ENCODE measurements at places on chromosomes 2 and 18.
A peak's percentile ranks its signal among the peaks of the same experiment; 100 is the strongest.

DNA sequence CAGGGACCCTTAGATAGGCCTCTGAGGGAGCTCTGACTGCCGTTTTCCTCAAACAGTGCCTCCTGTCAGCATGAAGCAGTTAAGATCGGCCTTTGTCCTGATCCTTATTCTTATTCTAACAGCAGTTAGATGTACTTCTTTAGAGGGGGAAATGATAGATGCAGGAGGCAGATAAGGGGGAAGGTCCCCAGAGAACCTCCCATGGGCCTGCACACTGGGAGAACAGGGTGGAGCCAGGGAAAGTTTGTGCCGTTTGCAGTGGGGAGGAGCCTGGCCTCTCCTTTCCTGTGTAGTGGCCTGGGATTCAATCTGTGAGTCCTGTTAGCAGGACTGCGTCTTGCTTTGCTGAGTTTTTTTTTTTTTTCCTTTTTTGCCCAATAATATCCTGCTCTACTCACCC is 7.9 kb upstream of the INPP4A start:
- no peak for DNase-seq

DNA sequence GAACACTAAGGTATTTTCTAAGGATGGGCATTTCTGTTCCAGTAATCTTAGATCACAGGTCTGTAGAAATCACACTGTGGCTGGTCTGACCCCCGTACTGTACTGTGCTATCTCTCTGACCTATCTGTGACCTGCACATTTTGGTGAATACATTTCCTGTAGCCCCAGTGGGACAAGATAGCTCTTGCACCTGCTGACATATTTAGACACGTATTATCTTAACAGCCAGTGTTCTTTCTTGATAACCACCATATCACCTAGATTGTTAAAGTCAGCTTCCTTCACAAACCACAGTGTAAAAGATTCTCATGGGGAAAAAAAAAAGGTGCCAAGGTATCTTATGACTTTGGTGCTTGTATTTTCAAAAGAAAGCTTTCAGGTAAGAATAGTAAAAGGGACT is 39.8 kb upstream of the TMEM247 start:
- no peak for DNase-seq

GRCh38 chr2:12048550-12048949 is 302.1 kb downstream of the LPIN1 start:
- no peak for DNase-seq

- no peak for DNase-seq
Measured at GRCh38 chr2:169082995-169083394, 13.6 kb downstream of the DHRS9 start.

GRCh38 chr2:73730810-73731209 is 6.3 kb downstream of the TPRKB start:
- DNase-seq: no peak

GRCh38 chr2:65186872-65187851 is 40.5 kb upstream of the ACTR2 start:
- peak; percentile 51 for DNase-seq

GRCh38 chr2:190674966-190675650 is 26.2 kb downstream of the NAB1 start:
- DNase-seq: no peak

GRCh38 chr18:28792404-28793086 is 615.6 kb upstream of the CDH2 start:
- DNase-seq: no peak

DNA sequence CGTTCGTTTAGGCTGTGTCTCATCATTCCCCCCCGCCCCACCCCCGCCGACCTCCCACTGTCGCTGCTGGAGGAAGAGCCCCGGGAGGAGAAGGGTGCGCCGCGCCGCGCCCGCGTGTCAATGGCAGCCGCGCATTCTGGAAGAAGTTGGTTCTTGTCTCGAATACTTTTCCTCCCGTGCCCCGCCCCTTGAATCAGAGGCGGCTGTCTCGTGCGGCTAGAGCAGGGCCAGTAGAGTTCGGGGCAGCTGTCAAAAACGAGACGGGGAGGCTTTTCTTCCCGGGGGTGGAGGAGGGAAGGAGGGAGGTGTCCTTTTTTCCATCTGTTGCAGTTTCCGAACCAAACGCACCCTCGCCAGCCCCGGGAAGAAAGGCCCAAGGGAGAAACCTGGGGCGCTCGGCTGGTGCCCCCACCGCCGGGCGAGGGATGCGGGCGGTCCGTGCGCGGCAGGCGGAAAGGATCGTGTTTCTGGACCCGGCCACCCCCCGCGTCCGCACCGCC is 410 bp upstream of the TGIF1 start:
- DNase-seq: no peak

DNA sequence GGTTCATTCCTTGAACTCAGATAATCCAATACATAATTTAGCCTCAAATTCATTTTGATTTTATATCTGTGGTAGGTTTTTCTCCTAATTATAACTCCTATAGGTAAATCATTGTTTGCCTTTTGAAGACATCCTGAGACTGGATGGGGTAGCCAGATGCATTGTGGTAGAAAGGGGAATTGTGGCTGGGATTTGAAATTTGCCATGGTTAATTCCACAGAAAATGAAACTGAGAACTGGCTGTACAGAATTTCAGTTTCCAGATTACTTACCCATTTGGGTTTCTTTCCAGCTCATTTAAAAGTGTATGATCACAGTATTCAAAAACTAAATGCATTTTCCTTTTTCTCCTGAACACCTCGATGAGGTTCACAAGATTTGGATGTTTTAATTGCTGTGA is 18.2 kb downstream of the CDKL4 start:
- DNase-seq: no peak

- DNase-seq: no peak
Measured at GRCh38 chr2:66698576-66699239, 263.8 kb downstream of the MEIS1 start.

All from stimulated activated CD4-positive, alpha-beta T cell treated with anti-CD3 and anti-CD28 coated beads, Interleukin-1b, Interleukin-23, amount 100 ng/mL, for 48 hours (primary cell).